ENCODE measurements at places on chromosomes 16 and 17.

GRCh38 chr17:81684442-81684911, 666 bp downstream of the HGS start:
- no peak for DNase-seq

GRCh38 chr16:67279296-67280089, at the start of gene PLEKHG4:
TSS of gene PLEKHG4 (plus strand) at chr16:67279532. CDS start at chr16:67280045, 513 bp downstream.
- peak; percentile 92 for DNase-seq

DNA sequence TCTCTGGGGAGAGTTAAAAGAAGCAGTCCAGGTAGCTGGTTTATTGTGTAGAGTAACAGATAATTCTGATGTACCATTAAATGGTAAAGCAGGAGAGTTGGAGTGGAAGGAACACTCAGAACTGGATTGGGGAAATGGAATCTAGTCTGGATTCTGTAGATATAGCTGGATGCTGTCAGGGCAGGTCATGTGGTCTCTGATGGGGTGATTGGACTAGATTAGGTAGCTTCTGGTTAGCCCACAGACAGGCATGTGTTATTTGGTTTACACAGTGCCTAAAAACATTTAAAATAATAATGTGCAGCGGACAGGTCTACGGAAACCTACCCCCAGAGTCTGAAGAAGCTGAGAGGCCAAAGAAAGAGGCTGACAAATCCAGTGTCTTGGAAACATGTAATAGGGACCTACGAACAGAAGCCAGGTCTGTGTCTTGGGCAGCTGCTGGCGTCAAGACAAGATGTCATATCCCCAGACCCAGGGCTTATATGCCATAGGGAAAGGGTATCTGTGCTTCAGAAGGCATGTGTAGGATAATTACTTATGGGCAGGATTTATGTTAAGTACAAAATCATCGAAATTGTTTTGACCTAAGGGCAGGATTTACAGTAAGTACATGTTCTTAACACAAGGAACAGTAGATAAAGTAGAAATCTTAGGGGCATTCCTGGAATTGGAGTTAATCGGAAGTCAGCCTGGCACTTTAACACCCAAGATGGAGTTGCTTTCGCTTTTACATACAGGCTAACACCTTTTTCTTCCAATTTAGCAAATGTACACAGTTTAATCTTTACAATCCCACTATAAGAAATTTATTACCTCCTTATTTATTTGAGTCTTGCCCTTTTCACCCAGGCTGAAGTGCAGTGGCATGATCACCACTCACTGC, 12.4 kb downstream of the LUC7L3 start:
- no peak for DNase-seq

- no peak for DNase-seq
These were observed 63.6 kb downstream of the SCNN1B start for GRCh38 chr16:23365602-23366240.

DNA sequence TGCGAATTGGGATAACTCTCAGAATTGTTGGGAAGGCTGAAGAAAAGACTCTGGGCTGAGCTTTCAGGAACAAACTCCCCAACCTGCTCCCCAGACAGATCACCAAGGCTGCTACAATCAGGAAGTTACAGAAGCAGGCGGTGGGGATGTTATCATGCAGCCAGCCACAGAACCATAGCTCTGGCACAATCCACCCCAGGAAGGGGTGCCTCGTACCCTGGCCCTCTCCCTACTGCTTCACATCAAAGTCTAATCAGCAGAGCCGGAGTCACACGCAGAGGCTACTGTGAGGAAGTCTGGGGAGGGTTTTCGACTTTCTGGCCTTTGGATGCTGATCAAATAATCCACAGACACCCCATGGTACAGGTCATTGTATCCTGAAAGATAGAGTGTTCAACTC, 86.8 kb downstream of the NTN1 start:
- no peak for DNase-seq

DNA sequence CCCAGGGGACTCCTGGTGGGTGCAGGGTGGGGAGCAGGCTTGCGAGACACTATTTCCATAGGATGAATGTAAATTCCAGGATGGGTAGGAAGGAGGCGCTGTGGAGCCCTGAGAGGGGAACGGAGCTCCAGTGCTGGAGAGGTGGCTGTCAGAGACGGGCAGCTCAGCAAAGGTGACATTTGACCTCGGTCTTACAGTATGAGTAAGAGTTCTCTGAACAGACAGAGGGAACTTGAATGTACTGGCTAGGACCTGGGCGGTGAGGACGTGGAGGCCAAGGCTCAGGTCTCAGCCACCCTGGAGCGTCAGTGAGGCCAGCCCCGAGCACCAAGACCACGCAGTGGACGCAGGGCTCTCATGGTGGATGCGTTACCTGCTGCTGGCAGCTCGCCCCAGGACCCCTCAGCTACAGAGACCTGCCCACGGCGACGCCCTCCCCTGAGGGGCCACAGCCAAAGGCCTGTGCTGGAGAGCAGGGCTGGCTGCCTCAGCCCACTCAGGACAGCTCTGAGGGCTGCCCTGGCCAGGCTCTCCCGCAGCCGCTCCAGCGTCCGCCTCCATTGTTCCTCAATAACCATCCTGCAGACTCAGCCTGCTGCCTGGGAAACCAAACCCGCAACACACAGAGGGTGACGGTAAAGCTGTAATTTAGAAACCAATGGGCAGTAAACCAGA, 65.9 kb upstream of the TNRC6C start:
- DNase-seq, result no peak

- no peak for DNase-seq
These were observed 71.2 kb upstream of the GRIN2A start for GRCh38 chr16:10253409-10253808.

DNA sequence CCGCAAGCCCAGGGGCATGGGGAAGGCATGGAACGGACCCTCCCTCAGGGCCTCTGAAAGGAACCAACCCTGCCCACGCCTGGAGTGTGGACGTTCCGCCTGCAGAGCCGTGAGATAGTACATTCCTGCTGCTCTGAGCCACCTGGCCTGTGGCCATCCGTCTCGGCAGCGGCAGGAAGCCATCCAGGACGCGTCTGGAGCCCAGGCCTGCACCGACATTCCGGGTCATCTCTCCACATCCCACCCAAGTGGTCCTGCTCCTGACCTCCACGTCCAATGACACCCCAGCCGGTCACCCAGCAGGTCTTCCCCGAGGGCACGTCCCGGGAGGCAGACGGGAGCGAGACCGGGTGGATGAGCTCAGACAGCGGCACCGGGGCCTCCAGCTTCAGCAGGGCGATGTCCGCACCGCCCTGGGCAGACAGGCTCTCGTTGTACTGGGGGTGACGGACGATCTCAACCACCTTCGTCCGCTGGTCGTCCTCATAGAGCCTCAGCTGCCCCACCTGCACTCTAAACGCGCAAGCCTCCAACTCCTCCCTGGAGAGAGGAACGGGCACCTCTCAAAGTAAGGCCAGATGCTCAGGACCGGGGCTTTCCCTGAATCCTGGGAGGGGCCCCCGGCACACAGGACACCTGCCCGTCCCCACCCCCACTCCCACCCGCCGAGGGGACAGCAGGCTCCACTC, 21.3 kb upstream of the UBE2I start:
- no peak for DNase-seq

GRCh38 chr17:1986783-1987451, 38.2 kb downstream of the RTN4RL1 start:
- no peak for DNase-seq
